SJCRH30 (cell line): ENCODE measurements at places on chromosomes 12 and 14. TPM values are rescaled to one million over a fixed set of nuclear protein-coding genes. Genes with fewer than 3 reads are reported as not detected.

- no peaks in the 10 kb centered on the region for H3K36me3 ChIP-seq
- DNase-seq: no peak
- no peak overlapping the region for H3K27ac ChIP-seq
- no peaks in the 10 kb centered on the region for H3K27me3 ChIP-seq
- H3K4me3 ChIP-seq: no peak overlapping the region
- peaks cover 13% of the 10 kb centered on the region for H3K4me1 ChIP-seq
Measured at GRCh38 chr14:76902591-76902990, 76.4 kb downstream of the LRRC74A start.

Gene PROX2
- total RNA-seq: not detected in 2 replicates

Gene E2F7
- 31.4 and 32.7 TPM in 2 replicates for total RNA-seq

DNA sequence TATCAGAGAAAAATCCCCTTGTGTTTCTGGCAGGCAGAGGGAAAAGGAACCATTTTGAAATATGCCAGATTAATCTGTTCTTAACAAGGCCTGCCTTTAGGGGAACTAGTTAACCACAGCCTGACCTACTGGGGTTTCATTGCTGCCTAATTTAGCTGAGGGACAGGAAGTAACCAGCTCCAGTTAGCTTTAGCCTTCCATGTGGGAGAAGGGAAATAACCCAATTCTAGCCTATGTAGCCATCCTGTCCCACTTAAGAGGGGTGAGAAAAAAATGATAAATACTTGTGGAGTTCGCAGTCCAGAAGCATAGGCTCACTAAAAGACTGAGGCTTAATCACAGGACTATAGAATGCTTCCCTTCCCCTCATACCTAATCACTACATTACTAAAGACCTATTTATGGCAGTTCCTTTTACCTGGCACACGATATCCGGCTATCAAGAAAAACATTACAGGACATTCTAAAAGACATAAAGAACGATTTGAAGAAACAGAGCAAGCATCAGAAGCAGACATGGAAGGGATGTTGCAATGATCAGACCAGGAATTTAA, 22.8 kb downstream of the COX8C start:
- no peaks in the 10 kb centered on the region for H3K4me1 ChIP-seq
- no peaks in the 10 kb centered on the region for H3K27me3 ChIP-seq
- H3K4me3 ChIP-seq: no peak overlapping the region
- no peak overlapping the region for H3K27ac ChIP-seq
- no peaks in the 10 kb centered on the region for H3K36me3 ChIP-seq
- DNase-seq: no peak

Gene ADCY6
- total RNA-seq: 16.1 and 18.7 TPM in 2 replicates

DNA sequence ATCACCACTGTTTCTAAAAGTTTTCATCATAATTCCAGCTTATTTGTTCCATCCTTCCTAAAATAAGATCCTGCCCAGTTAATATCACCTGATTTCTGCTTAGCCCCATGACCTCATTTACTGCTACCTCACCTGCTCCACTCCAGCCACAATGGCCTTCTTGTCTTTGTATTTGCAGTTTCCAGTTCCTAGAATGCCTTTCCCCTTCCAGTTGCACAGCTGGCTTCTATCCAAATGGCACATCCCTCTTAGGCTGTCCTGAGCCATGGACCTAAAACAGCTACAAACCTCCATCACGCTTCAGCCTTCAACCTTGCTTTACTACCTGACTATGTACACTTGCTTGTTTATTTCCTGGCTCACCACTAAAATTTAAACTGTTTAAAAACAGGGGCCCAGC, 6.5 kb upstream of the LGMN start:
- no peak overlapping the region for H3K4me3 ChIP-seq
- DNase-seq: peak; percentile 59
- no peak overlapping the region for H3K27ac ChIP-seq
- no peaks in the 10 kb centered on the region for H3K36me3 ChIP-seq
- H3K4me1 ChIP-seq: 0 out of 2 replicates have a peak, but pooled peaks cover 7% of the 10 kb centered on the region
